Activated naive CD8-positive, alpha-beta T cell treated with anti-CD3 and anti-CD28 coated beads, Interleukin-2, amount 50 U/mL, for 24 hours (primary cell): ENCODE measurements at places on chromosomes 1 and 21.

GRCh38 chr1:234753979-234754378, 144.0 kb upstream of the IRF2BP2 start:
- no peak for DNase-seq

GRCh38 chr1:83800066-83800465, 198.9 kb downstream of the TTLL7 start:
- no peak for DNase-seq

DNA sequence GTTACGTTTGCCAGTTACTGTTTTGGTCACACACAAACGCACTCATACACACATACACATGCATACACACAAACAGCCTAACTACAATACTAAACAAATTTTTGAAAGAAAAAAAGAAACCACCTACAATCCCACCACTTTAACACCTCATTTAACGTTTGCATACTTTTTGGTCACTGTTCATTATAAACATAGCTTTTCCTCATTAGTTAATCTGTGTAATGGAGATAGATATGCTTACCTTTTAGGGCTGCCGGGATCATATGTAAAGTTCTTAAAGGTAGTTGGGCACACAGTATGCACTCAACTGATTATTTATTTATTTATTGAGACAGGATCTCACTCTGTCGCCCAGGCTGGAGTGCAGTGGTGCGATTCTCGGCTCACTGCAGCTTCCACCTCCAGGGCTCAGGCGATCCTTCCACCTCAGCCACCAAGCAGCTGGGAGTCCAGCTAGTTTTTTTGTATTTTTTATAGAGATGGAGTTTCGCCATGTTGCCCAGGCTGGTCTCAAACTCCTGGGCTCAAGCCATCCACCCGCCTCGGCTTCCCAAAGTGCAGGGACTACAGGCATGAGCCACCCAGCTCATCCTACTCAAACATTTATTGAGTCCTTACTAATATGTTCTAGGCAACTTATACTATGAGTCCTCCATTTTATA, 677 bp upstream of the BCL10 start:
- no peak for DNase-seq

- DNase-seq = peak; percentile 20
Observed at GRCh38 chr1:182392050-182393028, 749 bp upstream of the GLUL start.

GRCh38 chr1:32967888-32968568, 3.4 kb upstream of the RNF19B start:
- no peak for DNase-seq

DNA sequence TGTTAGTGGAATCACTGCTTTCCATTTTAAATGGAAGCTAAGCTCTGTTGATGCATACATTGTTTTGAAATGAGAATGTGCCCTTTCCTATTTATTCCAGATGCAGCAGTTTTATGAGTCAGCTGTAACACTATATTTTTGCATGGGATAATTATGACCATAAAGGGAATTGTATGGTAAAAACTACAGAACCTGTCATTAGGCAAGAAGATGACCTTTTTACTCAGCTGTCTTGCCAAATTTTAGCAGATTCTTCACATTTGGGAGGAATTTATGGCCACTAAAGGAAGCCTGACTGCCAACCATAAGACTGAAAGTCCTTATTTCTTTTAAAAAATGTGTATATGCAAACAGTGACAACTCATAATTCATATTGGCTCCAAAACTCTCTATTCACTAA, 356.3 kb upstream of the PRMT6 start:
- no peak for DNase-seq

- DNase-seq = no peak
Observed at GRCh38 chr21:34100790-34101189, 27.4 kb downstream of the MRPS6 start.

- no peak for DNase-seq
Observed at GRCh38 chr1:21530368-21531016, 21.3 kb downstream of the ALPL start.

- no peak for DNase-seq
Observed at GRCh38 chr1:8876087-8876486, 2.4 kb downstream of the ENO1 start.

DNA sequence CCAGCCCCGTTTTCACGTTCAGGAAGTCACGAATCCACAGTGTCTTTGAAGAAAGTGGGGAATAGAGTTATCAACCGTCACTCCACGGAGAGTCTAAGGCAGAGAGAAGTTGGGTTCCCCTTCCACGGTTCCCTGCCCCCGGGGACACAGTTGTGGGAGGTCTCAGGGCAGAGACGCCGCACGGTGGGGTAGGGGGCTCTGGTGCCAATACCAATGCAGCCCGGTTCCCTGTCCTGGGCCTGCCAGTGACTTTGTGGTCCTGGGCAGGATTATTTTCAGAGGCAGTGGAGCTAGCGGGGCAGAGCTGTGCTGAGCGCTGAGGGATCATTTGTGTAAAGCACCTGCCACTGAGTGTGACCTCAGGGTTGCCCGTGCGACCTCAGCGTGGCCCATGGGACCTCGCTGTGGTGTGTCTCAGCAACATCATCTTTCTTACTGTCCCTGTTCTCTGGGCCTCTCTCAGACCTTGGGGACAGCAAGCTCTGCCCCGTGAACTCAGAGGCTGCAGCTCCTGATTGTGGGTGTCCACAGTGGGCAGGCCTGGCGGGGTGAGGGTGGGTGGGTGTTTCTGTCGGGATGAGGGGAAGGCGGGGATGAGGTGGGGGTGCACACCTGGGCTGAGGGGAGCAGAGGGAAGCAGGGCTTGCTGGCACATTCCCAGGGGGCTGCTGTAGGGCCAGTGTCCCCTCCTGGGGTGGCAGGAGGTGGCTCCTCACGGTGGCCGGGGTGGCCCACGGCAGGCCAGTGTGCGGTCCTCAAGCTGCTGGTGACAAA, 65.2 kb downstream of the AGPAT3 start:
- DNase-seq = no peak

DNA sequence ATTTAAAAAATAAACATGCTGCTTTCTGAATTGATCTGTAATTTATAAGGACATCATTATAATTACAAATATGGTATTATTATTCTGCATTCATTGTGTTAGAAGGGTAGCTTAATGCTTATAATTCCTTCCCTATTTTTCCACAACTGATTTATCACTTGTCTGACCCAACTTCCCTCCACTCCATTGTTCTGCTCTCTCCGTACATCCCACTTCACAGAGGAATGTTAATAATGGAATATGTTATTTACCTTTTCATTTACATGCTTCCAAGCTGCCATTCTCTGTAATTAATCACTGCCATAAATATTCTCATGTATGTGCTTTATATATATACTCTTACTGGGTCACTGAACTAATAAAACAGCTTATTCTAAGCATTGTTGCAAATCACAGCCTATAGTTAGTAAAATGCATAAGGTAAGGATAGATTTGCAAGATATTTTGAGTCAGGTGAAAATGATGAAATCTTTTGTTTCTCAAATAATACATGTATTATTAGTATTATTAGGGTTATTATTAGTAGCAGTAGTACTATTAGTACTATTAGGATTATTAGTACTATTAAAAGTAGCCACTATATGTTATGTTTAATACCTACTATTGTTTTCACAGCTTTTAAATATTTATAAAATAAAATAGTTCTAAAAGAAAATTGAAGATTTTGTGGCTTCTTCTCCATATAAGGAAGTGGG, 70.6 kb upstream of the NEK7 start:
- no peak for DNase-seq

- DNase-seq = no peak
Observed at GRCh38 chr1:203289982-203290260, 15.4 kb upstream of the BTG2 start.

GRCh38 chr1:176225911-176226310, 18.8 kb upstream of the COP1 start:
- DNase-seq = no peak

DNA sequence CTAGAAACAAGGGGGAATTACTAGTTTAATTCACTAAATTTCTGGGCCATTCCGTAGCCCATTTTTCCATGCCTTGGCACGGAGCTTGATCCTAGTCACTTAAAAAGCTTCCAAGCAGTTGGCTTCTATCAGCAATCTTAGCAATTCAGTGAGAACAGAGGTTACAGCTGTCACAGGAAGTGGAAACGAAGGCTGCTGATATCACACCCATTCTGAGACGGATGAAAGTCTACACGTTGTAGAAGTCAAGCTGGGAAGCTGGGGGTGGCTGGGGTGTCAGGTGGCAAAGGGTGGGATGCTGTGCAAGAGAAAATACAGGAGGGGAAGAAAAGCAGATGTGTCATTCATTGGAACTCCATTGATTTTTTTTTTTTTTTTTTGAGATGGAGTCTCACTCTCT, 11.8 kb upstream of the STMN1 start:
- no peak for DNase-seq

DNA sequence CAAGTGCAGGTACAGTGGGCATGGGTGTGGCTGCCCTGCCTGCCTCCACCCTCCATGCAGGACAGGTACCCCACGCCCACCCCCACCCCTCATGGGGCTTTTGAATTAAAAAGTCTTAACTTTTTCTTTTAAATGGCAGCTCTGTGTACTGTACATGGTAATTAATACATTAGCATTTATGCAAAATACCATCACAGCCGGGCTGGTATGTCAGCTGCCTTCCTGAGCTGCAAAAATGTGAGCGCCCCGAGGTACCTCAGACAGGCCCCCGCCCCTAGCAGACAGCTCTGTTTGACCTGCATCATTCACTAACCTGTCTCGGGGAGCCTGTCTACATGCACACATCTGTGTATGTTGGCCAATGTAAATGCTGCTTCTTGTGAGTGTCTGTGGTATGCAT, 42.2 kb upstream of the POU3F1 start:
- DNase-seq = no peak

DNA sequence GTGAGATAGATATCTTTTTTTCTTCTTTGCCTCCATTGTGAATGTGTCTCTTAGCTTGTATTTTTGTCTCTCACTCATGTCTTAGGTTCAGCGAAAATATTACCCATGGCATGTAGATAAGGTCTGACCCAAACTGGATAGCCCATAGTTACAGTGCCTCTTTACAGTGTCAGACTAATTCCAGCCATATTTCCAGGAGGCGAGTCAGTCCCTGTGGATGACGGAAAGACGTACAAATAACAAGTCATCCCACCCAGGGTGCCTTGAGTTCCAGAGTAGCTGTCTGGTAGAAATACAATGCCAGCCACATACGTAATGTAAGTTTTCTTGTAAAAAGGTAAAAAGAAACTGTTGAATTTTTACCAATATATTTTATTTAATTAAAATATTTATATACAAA, 157.3 kb downstream of the ZNF281 start:
- no peak for DNase-seq

DNA sequence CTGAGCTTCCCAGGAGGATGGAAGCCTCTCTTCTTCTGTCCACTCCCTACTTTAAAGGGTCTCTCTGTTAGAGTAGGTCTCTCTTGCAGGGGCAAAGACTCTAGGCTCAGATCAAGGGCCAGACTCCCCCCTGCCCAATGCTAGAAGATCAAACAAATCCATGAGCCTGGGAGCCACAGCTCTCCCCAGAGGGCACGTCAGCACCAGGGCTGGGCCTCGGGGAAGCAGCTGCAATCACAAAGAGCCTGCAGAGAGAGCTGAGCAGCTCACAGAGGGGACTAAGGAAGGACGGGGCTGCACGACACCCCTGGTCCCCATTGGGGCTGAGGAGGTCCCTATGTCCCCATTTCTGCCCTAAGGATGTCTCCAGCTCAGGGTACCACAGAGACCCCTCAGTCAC, 3.9 kb downstream of the CNTN2 start:
- no peak for DNase-seq

DNA sequence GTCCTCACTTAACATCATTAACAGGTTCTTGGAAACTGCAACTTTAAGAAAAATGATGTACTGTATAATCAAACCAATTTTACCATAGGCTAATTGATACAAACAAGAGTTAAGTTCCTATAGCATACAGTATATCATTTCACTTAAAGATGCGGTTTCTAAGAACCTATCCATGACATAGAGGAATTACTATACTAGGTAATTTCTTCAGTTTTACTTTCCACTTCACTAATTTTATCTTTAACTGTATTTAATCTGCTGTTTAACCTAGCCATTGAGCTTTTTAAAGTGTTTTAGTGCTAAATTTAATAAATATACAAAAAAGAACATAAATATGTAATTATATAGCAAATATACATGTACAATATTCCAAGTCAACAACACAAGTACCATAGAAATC, 28.3 kb downstream of the SLC19A2 start:
- no peak for DNase-seq

DNA sequence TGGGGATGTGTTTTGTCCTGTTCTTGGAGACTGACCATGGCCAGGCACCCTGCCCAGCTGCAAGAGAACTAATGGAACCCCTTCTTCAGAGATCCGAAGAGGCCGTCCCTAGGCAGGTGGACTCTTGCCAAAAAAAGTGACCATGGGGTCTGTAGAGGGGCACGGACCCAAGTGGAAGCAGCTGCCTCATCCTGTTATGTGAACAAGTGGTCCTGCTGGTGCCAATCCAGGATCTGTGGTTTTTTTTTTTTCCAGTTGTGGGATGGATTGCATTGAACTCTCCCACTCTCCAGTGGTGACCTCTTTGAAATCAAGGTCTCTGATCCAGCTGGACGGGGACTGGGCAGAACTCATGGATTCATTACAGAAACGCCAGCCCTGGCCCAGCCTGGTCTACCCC, 71.2 kb downstream of the ARHGEF10L start:
- no peak for DNase-seq

GRCh38 chr1:40020447-40021085, 20.0 kb upstream of the CAP1 start:
- no peak for DNase-seq

DNA sequence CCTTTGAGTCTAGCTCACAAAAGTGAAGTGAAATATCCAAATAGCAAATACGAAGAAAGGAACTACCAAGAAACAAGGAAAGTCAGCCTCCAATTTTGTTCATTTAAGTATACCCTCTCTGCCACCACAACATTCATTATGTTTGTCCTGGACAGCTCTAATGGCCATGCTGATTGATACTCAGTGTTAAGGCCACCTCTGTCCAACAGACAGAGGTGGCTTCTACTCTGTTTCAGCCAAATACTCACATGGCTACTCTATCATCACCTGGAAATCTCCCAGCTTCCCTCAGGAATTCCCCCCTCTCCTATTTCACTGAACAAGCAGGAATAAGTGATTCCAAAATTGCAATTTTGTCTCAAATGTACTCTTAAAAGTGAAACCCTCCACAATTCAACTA, 10.7 kb downstream of the APP start:
- no peak for DNase-seq

GRCh38 chr21:26389971-26390641, 183.0 kb downstream of the CYYR1 start:
- DNase-seq = no peak

DNA sequence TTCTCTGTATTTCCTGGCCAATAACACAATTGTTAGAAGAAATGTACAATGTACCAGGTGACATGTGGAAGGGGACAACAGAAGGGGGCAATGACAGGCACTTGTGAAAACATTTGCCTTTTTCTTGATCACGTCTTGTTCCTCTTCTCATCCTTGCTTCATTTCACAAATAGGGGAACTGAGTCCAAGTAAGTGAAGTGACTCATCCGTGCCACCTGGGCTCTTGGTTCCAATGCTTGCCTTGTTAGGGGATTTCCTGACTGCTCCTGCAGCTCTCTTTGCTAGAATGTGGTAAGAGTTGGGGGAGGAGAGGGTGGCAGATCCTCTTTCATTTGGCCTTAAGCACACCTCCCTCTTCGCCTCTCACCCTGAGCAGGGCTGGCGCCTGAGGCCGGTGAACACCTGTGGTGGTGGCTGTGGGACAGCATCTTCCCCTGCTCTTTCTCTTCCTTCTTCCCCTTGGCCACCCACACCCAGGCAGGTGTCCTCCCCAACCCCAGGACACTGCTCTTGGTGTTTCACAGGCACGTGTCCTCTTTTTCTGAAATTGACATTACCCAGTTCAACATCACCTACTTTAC, 2.2 kb upstream of the RHEX start:
- DNase-seq = peak; percentile 62

- no peak for DNase-seq
Observed at GRCh38 chr1:157161901-157162300, 23.7 kb upstream of the ETV3 start.

- no peak for DNase-seq
Observed at GRCh38 chr1:82044536-82044935, 243.8 kb downstream of the ADGRL2 start.
